ENCODE measurements at places on chromosomes 6 and 20.

- DNase-seq, result no peak
Measured at GRCh38 chr6:135990855-135991464, 139.5 kb downstream of the PDE7B start.

DNA sequence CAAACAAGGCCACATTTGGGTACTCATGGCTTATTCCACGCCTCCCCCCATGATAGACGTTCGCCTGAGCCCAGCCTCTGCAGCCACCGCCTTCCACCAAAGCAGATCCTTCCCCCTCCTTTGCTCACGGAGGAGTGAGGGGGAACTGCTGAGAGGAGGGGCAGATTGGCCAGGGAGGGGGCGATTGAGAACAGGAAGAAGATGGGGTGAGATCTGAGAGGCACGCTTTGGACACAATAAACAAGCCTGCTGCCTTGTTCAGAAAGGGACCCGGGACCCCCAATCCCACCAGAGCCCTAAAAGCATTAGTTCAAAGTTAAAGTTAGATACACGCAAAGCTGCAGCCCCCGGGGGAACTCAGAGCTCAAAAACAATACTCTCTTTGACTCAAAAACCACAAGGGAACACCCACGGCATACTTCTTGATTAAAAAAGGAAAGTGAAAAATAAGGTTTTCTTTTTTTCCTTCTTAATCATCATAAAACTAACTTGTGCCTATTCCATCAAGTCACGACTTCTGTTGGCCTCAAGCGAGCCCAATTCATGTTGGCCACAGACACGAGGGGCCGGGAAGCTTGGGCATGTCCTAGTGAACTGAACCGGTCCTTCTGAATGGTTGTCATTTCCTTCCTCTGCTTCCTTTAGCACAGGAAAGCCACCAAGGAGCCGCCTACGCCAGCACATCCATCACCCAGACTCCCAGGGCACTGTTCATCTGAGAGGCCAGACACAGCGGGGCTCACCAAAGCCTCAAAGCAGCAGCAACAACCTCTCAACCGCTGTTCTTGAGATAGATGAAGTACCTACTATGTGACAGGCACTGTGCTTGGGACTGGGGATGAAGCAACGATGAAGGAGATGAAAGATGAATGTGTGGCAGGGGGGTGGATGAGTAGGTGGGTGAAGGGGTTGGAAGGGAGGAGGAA, 44.7 kb downstream of the NFATC2 start:
- DNase-seq, result no peak

- no peak for DNase-seq
Measured at GRCh38 chr6:145815309-145816274, 997 bp upstream of the FBXO30 start.

- no peak for DNase-seq
Measured at GRCh38 chr6:41161851-41162552, 914 bp downstream of the TREM2 start.
